ENCODE measurements at places on chromosomes 1 and 21.
A peak's percentile ranks its signal among the peaks of the same experiment; 100 is the strongest.

- no peak for DNase-seq
Observed at GRCh38 chr1:96979304-96980268, 258.0 kb downstream of the PTBP2 start.

DNA sequence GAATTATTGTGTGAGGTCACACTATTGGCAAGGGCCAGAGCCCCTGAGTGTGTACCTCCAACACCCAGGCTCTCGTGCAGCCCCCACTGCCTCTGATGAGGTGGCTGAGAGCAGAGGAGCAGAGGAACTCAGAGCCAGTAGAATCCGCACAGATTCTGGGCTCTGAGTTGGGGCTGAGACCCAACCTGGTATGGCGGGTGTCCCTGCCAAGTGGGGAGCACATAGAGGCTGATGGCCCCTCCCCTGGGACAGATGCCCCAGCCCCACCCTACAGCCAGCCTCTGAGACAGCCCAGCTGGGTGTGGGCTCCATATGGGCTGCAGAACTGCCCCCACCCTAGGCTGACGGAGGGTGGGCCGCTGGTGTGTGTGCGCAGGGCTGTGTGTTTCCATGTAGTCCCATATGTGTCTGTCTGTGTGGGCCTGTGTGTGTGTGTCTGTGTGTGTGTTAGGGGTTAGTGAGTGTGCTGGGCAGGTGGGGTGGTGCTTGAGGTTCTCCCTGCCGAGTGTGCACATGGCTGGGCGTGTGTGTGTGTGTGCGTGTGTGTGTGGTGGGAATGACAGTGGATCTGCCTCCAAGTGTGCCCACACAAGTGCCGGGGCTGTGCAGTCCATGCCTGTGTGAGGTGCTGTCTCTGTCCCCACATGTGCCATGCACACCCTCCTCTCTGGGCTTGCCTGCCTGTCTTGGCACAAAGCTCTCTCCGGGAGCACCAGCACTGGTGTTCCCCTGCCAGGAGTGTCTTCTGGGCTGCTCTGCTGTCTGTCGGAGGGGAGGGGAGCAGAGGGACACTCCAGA lies 24.4 kb downstream of the FOXO6 start:
- no peak for DNase-seq

- no peak for DNase-seq
Observed at GRCh38 chr21:30153697-30154340, 12.8 kb downstream of the CLDN17 start.

DNA sequence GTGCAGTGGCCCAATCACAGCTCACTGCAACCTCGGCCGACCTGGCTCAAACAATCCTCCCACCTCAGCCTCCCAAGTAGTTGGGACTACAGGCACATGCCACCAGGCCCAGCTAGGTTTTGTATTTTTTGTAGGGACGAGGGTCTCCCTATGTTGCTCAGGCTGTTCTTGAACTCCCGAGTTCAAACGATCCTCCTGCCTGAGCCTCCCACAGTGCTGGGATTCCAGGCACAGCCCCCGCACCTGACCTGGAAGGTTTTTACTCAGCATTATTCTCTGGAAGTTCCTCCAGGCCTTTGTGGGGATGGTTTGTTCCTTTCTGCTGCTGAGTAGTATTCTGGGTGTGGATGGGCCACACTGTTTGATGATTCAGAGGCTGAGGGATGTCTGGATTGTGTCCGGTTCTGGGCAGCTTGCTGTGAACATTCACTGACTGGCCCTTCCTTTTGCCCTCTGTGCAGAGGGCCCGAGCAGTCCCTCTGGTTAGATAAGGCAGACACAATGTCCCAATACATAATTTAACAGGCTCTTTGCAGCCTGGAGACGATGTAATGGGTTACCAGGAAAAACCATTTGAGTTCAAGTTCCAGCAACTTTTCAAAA lies 6.0 kb upstream of the TRAPPC10 start:
- DNase-seq, result no peak

DNA sequence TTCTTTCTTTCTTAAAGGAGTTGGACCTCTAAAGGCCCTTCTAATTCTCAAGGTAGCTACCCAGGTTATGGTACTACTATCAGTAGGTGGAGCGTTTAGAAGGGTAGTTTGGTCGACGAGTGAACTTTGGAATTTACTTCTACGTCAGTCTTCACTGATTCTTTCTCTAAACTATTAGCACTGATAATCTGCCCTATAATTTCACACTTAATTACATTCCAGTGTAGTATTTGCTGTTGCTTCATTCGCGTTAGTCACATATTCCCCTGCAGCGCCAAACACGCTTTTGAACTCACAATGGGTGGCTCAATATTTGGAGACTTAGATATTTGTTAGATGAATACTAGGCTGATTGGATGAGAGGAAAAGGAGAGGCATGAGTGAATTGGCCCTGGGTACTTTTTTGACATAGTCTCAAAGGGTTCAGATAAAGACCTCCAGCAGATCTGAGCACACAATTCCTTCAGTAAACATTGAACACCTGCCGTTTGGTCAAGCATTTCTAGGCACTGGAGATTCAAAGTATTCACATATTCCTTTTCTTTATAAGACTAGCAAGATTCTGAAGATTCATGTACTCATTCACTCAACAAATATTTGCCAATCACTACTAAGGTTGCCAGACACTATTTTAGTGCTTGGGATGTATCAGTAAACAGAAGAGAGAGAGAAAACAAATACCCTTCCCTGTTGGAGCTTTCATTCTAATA lies 929 bp upstream of the FOXJ3 start:
- peak; percentile 73 for DNase-seq

DNA sequence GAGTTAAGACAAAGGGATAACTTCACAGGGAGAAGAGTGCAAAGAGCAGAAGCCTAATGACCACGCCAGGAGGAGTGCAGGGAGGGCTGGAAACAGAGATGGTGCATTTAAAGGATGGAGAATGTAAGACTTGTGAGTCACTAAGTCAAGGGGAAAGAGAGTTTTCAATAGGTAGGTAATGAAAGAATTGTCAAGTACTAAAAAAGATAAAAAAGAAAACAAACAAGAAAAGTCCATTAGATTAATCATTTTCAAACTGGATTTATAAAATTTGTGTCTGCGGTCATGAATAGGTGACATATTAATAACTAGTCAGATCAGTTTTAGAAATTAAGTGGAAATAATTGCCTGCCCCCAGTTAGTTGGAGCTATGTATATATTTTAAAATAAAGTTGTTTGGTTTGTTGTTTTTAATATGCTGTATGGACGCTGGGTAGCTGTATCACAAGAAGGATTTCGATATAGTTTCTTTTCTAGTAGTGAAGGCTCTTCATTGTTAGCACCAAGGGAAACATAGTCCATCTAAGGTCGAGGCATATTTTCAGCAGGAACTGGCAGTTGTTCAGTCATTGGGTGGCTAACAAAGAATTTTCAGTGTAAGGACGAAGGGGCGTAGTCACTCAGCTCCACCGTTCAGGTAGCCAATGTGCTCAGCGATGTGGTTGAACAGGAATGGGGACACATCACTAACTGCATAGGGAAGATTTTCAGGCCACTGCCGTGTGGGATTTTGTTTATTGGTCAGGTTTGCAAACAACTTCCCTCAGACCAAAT lies 203.0 kb downstream of the TGFB2 start:
- no peak for DNase-seq

GRCh38 chr1:157595356-157595755 lies 2.5 kb downstream of the FCRL4 start:
- DNase-seq, result peak; percentile 34

DNA sequence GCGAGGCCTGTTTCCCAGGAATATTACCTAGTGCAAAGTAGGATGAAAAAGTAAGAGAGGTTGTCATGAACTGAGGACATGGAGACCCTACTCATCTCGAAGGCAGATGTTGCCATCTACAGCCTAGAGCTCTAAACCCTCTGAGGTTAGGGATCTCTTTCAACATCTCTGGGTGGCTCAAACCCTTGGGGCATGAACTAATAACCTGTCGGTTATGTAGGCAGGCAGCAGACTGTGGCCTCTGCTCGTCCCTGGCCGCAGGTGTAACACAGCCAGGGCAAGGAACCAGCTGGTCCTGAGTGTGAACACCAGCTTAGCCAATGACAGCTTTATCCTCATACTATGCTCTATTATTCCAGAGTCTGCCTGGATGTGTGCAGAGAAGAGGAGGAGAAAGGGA lies 13.2 kb downstream of the CAPZB start:
- DNase-seq, result no peak

GRCh38 chr1:66371233-66372005 lies 162.5 kb upstream of the SGIP1 start:
- no peak for DNase-seq

DNA sequence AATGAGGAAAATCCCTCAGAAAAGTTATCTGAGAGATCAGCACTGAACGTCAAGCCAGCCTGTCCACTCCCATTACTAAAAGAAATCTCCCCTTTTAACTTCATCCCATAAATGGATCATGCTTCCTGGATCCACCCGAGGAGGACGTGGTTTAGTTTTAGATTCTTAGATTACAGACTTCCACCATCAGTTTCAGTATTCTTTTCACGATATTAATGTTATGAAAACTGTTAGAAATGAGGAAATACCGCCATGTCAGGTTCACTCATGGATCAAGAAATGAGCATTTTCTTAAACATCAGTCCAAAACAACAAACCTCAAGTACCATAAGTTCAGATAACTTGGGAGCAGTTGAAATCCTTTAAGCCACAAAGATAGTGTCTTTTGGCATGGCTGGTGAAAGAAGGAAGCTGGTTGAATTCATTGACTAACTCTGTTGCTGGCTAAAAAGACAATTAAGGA lies 49.8 kb downstream of the NFIA start:
- no peak for DNase-seq
